ENCODE measurements at places on chromosomes 7 and 10.
A peak's percentile ranks its signal among the peaks of the same experiment; 100 is the strongest.

DNA sequence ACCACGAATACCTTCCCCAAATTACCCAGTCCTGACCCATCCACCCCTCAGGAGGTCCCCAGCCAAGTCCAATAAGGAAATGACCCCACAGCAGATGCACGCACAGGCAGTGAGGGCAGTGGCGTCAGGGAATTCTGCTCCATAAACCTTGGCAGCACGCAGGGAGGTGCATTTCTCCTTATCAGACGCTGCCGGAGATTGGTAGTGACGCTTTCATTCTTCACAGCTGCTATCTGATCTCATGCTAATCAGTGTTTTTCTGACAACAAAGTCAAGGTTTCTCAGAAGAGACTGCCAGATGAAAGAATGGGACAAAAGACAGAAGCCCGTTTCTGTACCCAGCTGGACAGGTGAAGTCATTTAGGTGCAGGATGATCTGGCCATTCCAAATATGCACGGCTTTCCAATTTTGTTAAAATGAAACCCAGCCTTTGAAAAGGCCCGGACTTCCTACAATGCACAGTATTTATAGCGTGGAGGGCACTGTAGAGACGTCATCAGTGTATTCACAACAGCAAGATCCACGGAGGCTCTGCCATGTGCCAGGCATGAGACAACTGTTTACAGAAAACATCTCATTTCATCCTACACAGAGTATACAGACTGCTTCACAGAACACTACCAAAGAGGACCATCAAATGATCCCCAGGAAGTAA, 35.3 kb downstream of the DIP2C start:
- DNase-seq = no peak

DNA sequence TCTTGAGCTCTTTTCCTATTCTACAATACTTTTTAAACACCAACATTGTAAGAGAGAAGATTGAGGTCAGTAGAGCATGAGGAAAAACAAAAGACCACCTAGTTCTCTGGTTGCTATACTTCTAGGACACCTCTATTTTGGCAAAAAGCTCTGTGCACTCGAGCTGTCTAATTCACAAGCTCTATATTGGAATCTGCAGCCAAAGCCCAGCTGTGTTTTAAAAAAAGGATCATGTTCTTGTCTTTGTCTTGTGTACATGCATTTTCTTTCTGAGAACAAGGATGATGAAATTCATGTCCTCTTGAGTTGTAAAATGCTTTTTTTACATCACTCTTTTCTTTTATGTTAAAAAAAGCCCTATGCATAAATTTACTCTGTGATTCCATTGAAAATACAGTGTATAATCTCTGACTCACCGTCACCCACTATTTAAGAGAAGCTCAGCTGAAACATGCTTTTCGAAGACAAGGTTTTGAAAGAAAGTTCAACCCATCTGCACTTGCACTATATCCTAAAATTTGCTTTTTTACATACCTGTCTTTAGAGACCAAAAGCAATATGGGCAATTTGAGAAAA, 215.5 kb upstream of the VSTM2A start:
- DNase-seq = no peak

GRCh38 chr7:92916770-92917224, 80.4 kb upstream of the CDK6 start:
- no peak for DNase-seq

- DNase-seq = no peak
Measured at GRCh38 chr7:54860843-54861242, 101.8 kb upstream of the SEC61G start.

DNA sequence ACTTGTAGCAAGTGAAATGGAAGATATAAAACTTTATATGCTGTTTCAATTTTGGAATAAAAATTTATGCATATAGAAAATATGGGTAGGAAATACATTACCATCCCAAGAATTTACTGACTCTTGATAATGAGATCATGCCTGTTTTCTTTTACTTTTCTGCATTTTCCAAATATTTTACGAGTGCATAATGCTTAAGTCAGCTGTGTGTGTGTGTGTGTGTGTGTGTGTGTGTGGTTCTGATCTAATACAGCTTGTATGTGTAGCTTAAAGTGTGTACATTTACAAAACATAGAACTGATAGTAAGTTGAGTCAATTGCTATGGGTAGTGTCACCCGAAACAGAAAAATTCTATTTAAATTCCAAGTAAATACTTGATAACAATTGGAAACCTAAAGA, 315.9 kb upstream of the LRRN3 start:
- DNase-seq = no peak

DNA sequence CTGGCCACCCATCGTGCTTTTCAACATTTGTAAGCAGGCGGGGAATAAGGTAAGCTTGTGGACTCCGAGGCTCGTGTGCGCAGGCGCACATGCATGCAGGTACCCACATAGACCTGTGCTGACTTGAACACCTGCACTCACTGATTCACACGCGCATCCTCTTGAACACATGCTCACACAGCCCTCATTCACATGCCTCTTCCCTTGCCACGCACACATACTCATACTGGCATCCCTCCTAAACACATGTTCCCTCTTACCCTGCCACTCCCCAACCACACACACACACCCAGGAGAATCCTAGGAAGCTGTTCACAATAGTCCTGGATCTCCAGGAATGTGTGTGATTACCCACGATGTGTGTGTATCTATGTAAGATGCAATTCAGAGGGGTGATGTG, 44.1 kb upstream of the LBX1 start:
- no peak for DNase-seq

DNA sequence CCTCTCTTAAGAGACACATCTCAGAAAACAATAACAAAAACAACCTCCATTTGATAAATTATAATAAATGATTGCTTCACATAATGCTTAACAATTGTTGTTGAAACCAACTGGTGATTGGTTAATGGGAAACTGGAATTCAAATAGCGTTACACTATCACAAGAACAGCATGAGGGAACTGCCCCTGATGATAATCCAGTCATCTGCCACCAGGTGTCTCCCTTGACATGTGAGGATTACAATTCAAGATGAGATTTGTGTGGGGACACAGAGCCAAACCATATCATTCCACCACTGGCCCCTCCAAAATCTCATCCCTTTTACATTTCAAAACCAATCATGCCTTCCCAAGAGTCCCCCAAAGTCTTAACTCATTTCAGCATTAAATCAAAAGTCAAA, 375.9 kb downstream of the BMPER start:
- no peak for DNase-seq

DNA sequence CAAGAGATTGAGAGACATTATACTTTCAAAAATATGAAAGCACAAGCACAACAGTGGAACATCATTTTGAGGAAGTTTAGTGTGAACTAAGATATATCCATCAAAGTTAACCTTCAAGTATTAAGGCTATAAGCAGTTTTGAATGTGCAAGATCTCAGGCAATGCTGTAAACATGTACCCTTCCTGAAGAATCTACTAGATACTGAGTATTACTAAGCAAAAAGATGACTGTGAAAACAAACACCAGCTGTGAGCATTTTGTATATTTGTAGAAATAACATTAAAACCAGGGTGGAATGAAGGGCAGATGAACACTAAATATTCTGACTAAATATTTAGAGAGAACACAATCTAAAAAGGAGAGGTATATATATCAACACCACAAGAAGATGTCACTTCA, 41.3 kb upstream of the ADRA2A start:
- no peak for DNase-seq

- no peak for DNase-seq
Measured at GRCh38 chr10:69492746-69493462, 41.6 kb downstream of the TSPAN15 start.

DNA sequence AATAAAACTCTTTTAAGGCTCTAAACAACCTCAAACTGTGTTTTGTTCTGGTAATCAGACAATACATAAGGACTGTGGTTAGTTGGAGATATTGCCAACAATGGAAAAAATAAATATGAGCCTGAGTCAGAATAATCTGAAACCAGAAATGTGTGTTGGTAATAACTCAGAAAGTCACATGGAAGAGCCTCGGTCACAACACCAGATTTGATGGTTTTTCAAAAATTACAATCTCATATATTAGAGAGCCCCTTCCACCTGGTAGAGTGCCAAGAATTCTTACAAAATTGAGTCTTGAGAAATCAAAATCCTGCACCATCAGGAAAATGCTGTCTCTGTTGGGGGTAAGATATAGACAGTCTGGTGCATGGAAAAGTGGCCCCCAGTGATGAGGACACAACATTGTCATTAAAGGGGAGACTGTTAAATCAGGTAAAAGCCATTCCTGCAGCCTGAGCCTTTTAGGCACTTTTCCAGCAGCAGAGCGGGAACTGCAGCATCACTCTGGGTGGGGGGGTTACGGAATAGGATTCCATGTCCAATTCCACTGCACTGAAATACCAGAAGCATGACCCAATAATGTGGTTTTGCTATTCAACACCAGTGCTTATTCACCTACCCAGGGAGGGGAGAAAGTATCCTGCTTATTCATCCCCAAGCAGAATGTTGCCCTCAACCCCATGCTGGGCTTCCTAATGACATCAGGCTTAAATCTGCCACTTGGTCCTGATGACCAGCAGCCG, 9.5 kb upstream of the ADAM12 start:
- no peak for DNase-seq

- DNase-seq = no peak
Measured at GRCh38 chr7:24731313-24731712, 26.0 kb downstream of the GSDME start.

GRCh38 chr10:124602646-124603365, 141.2 kb downstream of the LHPP start:
- DNase-seq = no peak

- DNase-seq = no peak
Measured at GRCh38 chr7:142847353-142847752, 7.5 kb upstream of the EPHB6 start.

GRCh38 chr10:91043173-91043910, 122.5 kb upstream of the ANKRD1 start:
- no peak for DNase-seq

- DNase-seq = no peak
Measured at GRCh38 chr10:71244431-71245419, 32.4 kb downstream of the UNC5B start.

- DNase-seq = no peak
Measured at GRCh38 chr7:126755381-126755780, 497.4 kb downstream of the GRM8 start.

DNA sequence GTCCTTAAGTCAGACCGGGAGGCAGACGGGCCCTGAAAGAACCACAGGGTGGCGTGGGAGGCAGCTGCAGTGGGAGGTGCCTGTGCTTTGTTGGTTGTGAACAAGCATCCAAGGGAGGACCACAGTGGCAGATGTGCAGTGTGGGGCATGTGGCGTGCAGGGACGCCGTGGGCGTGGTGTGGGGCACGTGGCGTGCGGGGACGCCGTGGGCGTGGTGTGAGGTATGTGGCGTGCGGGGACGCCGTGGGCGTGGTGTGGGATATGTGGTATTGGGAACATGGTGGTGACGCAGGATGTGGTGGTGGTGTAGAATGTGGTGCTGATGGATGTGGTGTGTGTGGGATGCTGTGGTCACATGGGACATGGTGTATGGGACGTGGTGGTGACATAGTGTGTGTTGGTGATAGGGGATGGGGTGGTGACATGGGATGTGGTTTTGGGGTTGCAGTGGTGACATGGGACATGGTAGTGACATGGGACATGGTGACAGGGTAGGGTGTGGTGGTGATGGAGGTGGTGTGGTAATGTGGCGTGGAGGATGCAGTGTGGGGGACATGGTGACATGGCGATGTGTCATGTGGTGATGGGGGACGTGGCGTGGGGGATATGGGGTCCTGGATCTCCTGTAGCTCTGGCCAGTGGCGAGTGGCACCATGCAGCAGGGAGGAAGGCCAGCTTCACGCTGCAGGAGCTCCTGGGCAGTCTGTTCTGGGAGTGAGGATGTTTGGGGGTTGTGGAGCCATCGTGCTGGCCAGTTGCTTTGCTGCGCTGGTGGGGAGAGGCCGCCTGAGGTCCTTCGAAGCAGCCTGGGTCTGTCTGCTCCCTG, 78.8 kb downstream of the INPP5A start:
- no peak for DNase-seq

DNA sequence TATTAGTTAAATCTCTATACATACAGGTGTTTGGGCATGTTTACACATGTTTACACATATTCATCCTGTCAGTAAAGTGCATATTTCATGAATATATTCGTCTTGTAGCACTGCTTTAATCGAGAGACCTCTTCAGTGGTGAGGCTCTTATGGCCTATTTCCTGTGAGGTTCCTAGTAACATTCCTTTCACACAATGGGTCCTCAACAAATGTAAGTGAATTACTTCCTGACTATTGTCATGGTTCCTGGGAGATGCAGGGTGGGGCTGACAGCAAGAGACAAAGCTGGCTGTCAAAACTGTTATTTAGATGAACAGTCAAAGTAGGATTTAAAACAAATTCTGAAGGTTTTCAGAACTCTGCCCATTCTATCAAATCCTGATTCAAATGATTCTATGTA, 12.4 kb upstream of the SEMA3A start:
- DNase-seq = no peak

DNA sequence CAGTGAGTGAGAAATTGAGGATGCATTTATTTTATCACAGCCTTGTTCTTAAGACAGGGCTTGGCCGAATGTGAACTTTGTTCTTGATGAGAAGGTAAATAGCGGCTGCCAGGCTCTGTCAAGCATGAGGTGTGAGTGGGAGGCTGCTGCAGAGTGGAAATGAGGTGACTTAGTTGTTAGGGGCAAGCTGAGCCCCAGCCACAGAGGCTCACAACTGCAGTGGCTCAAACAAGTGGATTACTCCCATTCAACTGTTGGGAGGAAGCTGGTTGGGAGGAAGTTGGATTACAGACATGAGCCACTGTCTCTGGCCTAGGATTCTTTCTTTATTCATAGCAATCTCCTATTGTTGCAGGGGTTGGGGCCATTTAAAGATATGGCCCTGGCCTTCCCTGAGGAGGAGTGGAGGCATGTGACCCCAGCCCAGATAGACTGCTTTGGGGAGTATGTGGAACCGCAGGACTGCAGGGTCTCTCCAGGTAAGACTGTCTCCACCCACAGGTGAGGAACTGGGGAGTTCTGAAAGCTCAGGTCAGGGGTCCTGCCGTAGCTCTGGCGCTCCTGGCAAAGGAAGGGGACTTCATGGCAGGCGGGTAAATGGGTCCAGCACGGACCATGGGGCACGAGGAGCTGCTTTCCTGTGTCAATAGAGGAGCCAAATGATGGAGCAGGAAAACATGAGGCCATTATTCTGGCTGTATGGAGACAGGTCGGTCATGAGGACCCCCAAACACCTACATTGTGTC, 7.1 kb downstream of the ZSCAN25 start:
- no peak for DNase-seq

DNA sequence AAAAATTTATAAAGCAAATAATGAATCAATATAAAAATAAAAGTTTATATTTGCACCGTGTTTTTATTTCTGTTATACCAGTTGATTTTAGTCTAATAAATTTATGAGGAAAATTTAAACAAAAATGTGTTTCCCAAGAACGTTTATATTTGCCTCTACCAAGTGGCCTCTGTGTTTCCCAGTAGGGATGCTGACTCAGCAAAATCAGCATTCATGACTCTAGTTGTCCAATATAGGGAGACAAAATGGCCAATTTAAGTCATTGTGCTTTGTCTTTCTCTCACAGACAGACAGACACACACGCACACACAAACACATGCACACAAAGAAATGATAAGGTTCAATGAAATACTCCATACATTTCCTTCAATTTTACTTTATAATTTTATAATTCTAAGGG, 942.5 kb upstream of the ZWINT start:
- no peak for DNase-seq

- peak; percentile 46 for DNase-seq
Measured at GRCh38 chr10:132575320-132576201, 38.0 kb downstream of the INPP5A start.
